Left lobe of liver (tissue), 2 donors: ENCODE measurements at places on chromosomes 6 and 20. TPM values are rescaled to one million over a fixed set of nuclear protein-coding genes. Genes with fewer than 3 reads are reported as not detected.

GRCh38 chr6:158414851-158415262 is 102.6 kb downstream of the TULP4 start:
- DNase-seq: no peak

DNA sequence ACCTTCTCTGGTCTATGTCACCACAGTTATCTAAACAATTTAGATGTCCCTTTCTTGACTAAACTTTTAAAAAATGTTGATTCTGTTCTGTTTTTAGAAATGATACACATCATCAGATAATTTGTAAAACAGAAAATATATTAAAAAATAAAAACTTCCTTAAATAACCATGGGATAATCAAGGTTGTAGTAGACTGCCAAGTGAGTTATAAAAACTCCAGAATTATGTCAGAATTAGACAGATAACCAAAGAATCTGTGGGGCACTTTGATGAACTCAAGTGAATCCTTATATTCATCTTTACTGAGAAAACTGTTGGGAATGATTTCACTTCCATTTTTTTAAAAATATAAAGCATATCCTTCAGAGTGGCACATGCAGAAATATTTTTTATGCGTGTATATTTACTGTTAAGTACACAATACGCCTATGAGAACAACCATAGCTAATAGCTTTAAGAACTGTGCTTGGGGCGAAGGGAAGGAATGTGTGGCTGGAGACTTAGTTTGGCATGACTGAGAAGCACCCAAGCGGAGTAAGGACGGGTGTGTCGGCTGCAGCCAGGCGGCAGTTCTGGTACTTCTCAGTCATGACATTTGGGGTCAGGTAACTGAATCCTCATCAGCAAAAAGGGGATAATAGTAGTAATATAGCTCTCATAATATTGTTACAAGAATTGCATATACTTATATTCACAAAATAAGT is 604.7 kb upstream of the CITED2 start:
- DNase-seq: no peak

DNA sequence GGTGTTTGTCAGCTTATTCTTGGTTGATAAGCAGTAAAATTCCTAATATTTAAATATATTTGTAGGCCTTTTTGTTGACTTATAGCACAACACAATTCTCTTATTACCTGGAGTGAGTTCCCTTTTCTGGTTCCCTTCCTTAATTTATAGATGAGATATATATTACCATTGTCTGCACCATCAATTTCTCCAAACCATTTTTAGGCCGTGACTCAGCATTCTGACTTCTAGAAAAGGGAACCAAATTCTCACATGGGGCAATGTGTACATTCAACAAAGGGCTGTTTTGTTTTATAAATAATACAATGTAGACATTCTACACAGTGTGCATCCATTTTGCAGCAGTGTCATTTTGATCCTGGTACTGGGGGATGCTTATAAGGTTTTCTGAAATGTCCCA is 52.8 kb downstream of the NCOA7 start:
- no peak for DNase-seq

- DNase-seq: no peak
Observed at GRCh38 chr6:56951049-56951831, 3.7 kb upstream of the BEND6 start.

GRCh38 chr6:108874470-108875160 is 26.4 kb downstream of the ARMC2 start:
- no peak for DNase-seq

GRCh38 chr6:149766156-149766769 is 16.7 kb downstream of the PCMT1 start:
- DNase-seq: no peak

GRCh38 chr6:149076355-149076734 is 241.2 kb upstream of the TAB2 start:
- no peak for DNase-seq

Gene PGC
- total RNA-seq: 0.63 TPM

Gene ZC3H12D
- 0.86 TPM for total RNA-seq

- DNase-seq: no peak
Observed at GRCh38 chr6:21826023-21826422, 232.5 kb downstream of the SOX4 start.

Gene MUC22
- not detected for total RNA-seq

DNA sequence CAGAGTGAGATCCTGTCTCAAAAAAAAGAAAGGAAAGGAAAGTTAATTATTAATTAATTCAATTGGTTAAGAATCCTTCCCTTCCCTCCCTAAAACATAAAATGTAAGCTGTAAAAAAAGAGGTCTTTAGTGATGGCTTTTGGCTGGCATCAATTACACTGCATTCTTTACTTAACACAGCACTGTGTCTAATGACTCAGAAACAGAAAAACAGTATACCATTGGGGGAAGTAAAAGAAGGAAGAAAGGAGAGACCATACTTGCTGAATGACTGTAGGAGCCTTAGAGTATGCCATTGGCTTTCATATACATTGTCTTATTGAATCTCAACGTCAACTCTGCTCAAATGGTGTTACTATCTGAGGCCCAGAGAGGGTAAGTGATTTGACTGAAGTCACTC is 18.3 kb upstream of the CITED2 start:
- DNase-seq: no peak

DNA sequence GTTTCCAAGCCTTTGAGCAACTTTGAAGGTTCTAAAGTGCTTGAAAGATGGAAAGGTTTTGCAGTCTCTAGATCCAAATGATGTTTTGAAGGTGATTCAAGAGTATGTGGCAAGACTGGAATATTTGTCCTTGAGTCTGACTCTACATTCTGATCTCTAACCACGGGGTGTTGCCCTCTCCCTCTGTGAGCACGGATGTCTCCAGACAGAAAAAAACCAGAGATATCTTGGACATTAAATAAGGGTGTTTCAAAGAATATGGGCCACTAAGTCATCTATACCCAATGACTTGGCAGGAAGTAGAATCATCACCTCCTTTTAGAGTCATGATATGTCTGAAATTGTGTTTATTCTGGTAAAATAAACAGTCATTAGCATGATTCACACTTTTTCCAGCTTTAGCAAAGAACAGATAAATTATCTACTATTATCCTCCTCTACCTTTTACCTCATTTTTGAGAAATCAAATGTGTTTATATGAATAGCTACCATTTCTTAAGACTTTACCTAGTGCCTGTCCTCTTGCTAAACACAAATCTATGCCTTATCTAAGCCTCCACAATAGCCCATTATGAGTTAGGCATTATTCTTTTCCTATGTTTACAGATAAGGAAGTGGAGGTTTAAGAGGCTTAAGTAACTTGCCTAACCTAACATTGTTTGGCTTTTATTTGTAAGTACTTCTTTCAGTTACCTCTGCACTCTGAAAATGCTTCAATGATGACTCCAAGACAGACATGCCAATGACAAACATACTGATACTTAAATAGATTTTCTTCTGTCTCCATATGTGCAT is 384.4 kb downstream of the BMP2 start:
- DNase-seq: no peak

Gene CNPY3
- 50.3 TPM for total RNA-seq
